WERI-Rb-1 (cell line): ENCODE measurements at places on chromosomes 16 and 17.

DNA sequence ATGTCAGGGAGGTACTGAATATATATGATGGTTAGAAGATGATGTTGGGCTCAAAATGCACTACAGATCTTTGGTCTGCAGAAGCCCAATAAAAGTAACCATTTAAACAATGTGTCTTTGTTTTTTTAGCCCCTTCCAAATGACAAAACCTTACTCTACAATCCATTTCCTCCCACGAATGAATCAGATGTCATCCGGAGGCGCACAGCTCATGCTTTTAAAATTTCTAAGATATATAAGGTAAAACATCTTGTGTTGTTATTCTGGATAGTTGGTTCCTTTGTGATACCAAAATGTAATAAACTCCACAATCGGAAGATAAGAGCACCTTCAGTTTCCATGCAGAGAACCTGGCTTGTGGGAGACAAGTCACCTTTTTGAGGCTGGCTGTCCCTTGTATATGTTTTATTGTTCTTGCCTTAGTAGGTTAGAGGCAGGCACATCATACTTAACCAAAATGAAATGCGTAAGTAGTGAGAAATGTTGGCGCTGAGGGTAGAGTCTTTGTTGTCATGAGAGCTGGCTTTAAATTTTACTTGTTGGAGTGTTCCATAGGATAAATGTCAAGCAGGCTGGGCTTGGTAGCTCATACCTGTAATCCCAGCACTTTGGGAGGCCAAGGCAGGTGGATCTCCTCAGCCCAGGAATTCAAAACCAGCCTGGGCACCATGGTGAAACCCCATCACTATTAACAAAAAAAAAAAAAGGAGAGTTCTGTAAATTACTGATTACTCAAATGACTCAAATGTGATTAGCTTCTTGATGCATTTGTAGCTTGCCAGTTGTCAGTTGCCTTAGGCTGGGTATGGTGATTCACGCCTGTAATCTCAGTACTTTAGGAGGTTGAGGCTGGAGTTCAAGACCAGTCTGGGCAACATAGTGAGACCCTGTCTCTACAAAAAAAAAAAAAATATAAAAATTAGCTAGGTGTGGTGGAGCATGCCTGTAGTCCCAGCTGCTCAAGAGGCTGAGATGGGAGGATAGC is 19.7 kb upstream of the SNTB2 start:
- DNase-seq, result no peak

- no peak for DNase-seq
Measured at GRCh38 chr17:8227238-8227581, 16.8 kb upstream of the AURKB start.

GRCh38 chr17:7695586-7695985 is 7.3 kb downstream of the WRAP53 start:
- peak; percentile 76 for DNase-seq

GRCh38 chr17:38579934-38580333 is 25.8 kb downstream of the SRCIN1 start:
- DNase-seq, result peak; percentile 78

DNA sequence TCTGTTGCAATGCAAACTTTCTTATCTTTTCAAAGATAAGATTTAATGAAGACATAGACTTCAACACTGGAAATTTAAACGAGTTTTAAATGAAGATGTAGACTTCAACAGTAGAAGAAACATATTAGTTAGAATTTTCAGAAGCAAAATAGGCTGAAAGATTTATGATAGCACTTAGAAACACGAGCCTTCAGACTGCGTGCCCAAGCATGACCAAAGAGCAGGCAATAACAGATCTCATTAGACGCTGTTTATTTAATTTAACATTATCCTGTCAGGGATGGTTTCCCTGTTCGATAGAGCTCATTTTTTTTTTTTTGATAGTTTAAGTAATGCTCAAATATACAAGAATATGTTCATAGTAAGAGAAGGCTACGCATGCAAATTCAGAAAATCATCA is 604.7 kb upstream of the SOX9 start:
- no peak for DNase-seq

GRCh38 chr16:26118575-26118974 is 426.8 kb downstream of the HS3ST4 start:
- no peak for DNase-seq

DNA sequence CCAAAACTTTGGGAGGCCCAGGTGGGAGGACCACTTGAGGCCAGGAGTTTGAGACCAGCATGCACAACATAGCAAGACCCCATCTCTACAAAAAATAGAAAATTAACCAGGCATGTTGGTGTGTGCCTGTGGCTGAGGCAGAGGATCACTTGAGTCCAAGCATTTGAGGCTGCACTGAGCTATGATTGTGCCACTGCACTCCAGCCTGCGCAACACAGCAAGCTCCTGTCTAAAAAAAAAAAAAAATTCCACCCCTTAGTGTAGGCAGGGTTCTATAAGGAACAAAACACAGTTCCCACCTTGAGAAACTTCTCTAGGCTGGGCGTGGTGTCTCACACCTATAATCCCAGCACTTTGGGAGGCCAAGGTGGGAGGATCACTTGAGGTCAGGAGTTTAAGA is 36.3 kb upstream of the HAPSTR1 start:
- DNase-seq, result no peak
